Muscle of leg (tissue), 16 donors: ENCODE measurements at places on chromosomes 12 and 14.

DNA sequence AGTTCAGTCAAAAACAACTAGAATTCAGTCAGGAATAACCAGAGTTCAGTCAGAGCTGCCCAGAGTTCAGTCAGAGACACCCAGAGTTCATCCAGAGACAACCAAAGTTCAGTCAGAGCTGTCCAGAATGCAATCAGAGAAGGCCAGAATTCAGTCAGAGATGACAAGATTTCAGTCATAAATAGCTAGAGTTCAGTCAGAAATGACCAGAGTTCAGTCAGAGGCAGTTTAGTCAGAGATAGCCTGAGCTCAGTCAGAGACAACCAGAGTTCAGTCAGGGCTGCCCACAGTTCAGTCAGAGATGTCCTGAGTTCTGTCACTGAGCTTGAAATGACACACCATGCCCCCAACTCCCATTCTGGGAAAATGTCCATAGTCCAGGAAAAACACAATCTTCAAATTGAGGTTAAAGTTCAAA lies 1102.8 kb downstream of the BCL11B start:
- no peak for DNase-seq

- no peak for DNase-seq
Measured at GRCh38 chr14:81837304-81837703, 303.7 kb upstream of the SEL1L start.

DNA sequence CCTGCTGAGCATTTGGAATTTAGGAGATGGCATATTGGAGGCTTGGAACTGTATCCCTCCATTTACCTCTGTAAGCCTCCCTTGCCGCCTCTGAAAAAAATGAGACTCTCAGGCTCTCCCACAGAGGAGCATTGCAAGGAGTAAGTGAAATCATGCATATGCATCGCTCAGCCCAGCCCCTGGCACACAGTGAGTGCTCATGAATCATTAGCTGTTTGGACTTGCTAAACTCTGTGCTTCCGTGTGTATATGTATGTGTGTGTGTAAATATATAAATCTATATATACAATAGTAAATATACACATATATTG lies 17.1 kb upstream of the TBX3 start:
- DNase-seq: no peak

- no peak for DNase-seq
Measured at GRCh38 chr12:60266381-60266852, 670.6 kb downstream of the SLC16A7 start.

- DNase-seq: no peak
Measured at GRCh38 chr12:53078425-53079225, 565 bp downstream of the SPRYD3 start.

GRCh38 chr14:100010679-100011078 lies 54.5 kb upstream of the EVL start:
- DNase-seq: no peak

DNA sequence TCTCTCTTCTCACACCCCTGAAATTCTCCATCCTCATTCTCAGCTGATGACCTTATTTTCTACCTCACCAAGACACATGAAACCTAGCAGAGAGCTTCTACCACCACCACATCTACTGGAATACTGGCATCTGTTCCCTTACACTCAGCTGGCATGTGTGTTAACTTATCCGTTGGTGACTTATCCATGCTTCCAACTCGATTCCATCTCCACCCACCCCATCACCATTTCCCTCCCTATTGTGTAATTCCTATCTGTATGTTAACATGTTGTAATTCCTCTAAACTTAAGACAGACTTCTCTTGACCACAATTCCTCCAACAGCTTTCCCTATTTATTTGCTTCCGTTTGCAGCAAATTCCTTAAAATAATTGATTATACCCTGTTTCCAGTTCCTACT lies 15.4 kb downstream of the C1S start:
- DNase-seq: no peak

DNA sequence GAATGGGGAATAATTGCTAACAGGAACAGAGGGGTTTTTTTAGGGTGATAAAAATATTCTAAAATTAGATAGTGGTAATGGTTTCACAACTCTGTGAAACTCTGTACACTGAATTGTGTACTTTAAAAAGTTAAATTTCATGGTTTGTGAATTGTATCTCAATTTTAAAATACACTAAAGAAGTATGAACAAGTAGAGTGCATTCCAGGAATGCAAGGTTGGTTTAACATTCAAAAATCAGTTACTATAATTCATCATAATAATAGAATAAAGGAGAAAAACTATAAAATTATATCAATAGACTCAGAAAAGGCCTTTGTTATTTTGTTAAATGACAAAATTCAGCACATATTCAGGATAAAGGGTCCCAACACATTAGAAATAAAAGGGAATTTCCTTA lies 11.1 kb upstream of the BATF start:
- DNase-seq: no peak

- no peak for DNase-seq
Measured at GRCh38 chr14:79906994-79907393, 304.3 kb downstream of the DIO2 start.

GRCh38 chr12:120590741-120591407 lies 9.7 kb upstream of the POP5 start:
- no peak for DNase-seq

DNA sequence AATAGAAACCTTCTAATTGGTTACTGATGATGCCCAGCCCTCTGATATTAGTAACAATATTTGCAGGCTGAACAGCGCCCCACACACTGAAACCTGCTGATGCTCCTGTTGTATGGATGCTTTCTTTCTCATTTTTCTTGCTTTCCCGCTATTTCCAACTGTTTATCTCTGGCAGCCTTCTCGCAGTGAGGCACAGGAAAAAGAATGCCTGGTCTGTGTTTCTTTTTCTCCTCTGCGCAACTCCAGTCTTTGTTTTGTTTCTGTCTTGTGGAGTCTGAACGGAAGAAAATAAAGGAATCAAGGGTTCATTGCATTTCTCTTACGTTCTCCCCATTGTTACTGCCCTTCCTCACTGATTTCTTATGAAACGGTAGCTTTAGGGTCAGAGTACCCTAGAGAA lies 451.2 kb downstream of the EGLN3 start:
- DNase-seq: no peak

DNA sequence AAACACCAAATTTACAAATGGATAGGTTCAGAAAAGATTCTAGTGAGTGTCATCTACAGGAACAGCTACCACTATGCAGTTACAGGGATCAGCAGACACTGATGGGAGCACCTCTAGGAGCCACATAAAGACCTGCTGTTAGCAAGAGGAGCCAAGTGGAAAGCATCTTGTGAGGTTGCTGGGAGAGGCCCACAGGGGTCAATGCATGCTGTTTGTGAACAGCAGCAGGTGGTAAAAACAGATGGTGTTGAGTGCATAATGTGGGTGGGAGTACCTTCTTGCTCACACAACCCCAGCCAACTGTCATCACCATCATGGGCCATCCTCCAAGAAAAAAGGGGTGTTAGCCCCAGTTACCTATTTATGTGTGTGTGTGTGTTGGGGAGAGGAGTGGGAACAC lies 215.2 kb upstream of the SSTR1 start:
- no peak for DNase-seq

DNA sequence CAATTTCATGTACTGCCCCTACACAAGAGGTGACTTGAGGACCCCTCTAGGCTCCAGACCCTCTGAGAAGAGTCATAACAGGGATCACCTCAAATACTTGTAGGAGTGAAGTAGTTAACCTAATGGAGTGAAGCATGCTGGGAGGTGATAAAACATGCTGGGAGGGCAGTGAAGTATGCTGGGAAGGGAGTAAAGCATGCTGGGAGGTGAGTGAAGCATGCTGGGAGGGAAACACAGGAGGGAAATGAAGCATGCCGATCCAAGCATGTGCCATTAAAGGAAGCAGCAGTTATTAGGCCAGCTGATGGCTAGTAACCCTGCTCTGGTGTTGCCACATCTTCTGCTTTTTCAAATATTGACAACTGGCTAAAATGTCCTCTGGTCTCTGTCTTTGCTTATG lies 70.7 kb upstream of the TRHDE start:
- no peak for DNase-seq

GRCh38 chr14:102248121-102248520 lies 56.8 kb downstream of the MOK start:
- no peak for DNase-seq

DNA sequence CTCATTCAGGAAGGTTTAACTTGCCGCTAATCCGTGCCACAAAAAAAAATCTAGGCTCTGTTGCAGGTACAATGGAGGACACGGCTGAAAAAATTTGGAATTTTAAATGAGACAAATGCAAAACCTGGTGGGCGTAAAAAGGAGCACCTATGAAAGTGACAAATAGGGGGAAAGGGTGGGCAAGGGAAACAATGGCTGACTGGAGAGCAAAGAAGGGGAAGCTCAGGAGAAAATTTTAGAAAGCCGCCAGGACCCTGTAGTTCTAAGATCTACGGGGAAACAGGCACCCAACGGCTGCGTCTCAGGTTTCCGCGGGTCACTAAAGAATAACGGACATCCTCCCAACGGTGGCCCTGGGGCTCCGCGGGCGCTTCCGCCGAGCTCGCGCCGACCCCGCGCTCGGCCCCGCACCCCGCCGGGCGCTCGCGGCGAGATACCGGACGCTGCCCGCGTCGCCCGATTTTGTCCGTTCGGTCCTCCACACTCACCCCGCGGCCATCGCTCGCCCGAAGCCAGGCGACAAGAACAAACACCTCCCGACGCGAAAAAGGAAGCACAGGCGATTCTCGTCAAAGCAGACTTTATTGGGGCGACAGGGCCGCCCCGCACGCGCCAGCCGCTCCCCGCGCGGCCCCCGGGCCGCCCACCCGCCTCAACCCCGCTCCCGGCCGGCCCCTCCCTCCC lies 1.1 kb upstream of the YY1 start:
- DNase-seq: peak; percentile 81

- no peak for DNase-seq
Measured at GRCh38 chr14:35858521-35859209, 32.5 kb downstream of the BRMS1L start.

GRCh38 chr12:49671031-49671765 lies 36.0 kb downstream of the FMNL3 start:
- peak; percentile 52 for DNase-seq

DNA sequence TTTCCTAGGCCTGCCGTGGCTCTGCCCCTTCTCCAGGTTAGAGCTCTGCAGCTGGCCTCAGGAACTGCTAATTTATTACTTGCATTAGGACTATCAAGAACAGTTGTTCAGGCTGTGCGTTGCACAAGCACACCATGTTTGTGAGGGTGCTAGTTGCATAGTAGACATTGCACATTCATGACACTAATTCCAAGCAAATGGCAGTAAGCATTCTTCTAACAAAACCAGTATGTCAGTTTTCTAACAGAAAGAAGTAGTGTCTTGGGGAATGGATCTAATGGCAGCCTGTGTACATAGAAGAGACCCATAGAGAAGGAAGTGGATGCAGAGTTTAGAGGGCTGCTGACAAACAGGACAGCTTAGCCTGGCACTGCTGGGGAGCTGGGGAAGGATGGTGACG lies 53.9 kb downstream of the ERH start:
- DNase-seq: no peak

DNA sequence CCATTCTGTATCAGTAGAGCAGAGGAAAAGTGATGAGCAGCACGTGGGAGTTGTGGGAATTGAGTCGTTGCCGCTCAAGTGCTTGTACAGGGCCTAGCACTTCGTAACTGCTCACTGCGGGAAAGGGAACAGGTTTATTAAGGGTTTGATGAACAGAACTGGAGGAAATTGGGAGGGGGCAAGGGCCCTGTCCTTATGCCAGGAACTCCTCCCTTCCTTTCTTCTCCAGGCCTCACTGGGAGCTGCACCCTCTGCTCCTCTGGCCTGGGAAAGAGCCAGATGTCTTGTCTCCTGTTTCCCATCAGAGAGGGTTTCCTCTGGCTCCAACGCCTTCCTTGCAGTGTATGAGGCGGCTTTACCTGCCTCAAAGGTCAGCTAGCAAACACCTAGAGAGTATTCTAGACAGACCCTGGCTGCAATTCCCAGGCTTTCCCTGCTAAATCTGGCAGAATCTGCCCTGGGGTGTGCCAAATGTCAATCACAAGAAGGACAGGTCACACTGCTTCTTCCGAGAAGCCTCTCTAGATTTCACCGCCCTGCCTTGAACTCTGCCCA lies 78.4 kb downstream of the NTF3 start:
- no peak for DNase-seq

- DNase-seq: no peak
Measured at GRCh38 chr12:31558521-31558920, 32.4 kb downstream of the DENND5B start.

GRCh38 chr12:107320033-107320928 lies 226.9 kb upstream of the CRY1 start:
- DNase-seq: peak; percentile 53

GRCh38 chr14:62118461-62118860 lies 356.2 kb downstream of the SNAPC1 start:
- DNase-seq: no peak

GRCh38 chr14:91116913-91117588 lies 3.2 kb downstream of the DGLUCY start:
- DNase-seq: no peak

GRCh38 chr12:16228067-16228466 lies 49.4 kb downstream of the SLC15A5 start:
- DNase-seq: no peak

GRCh38 chr12:48980953-48981756 lies 3.0 kb downstream of the WNT1 start:
- no peak for DNase-seq

- DNase-seq: no peak
Measured at GRCh38 chr12:91973813-91974212, 171.8 kb downstream of the BTG1 start.

GRCh38 chr12:131287938-131288764 lies 334.4 kb downstream of the ADGRD1 start:
- DNase-seq: no peak

- DNase-seq: no peak
Measured at GRCh38 chr14:77616133-77616453, 344 bp downstream of the SPTLC2 start.

- peak; percentile 65 for DNase-seq
Measured at GRCh38 chr14:90677484-90678050, 138.7 kb downstream of the TTC7B start.

DNA sequence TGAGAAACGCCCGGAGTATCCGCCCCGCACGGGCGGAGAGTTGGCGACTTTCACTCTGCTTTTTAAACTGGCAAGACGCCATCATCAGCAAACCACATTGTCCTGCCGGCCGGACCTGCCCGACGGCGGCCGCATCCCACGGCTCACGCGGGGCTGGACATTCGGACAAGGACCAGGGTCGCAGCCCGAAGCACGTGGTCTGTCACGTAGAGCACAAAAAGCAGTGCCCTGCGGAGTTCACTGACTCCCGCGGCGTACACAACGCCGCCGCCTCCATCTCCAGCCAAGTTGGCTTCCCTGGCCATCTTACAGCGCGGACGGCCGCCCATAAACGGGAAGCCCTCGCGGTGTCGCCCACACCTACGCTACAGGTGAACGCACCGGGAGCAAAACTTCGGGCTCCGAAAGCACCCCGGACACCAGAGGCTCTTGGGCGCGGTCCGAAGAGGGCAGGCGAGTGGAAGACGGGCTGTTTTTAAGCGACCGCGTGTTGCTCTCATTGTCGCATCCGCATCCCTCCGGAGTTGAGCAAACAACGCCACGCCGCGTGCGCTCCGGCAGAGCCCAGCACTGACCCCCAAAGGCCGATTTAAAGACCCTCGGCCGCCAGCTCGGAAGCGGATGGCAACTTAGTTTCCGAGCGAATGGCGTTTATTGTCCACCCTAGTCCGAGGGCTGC lies 966 bp downstream of the SINHCAF start:
- DNase-seq: peak; percentile 71

GRCh38 chr12:132689227-132689626 lies 1.8 kb downstream of the PXMP2 start:
- no peak for DNase-seq
